ENCODE measurements at places on chromosomes 7 and 10.

DNA sequence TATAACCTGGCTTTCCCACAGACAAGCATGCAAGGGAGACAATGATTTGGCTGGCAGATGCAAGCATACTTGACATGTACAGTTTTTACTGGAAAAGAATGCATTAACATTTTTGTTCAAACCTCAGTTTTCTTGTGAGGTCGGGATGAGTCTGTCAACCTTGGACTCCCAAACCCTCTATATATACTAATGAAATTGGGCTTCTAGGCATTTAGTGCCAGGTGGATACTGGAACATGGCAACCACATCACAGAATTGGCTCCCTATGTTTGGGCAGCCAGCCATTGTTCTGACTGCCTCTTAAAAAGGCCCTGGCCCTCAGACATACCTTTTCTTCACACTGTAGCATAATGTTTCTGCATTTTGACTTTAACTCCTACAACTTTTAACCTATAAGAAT is 39.1 kb downstream of the CDK6 start:
- no peak for DNase-seq

- no peak for DNase-seq
Measured at GRCh38 chr10:1652151-1652550, 85.2 kb downstream of the ADARB2 start.

GRCh38 chr7:954330-955238 is at the start of gene ADAP1:
Gene ADAP1 (minus strand): TSS chr7:954680. CDS start chr7:954477, 203 bp downstream.
- peak; percentile 20 for DNase-seq

GRCh38 chr7:112882991-112883390 is 92.8 kb upstream of the TMEM168 start:
- DNase-seq, result no peak

GRCh38 chr7:27526611-27527347 is 135.9 kb downstream of the HIBADH start:
- DNase-seq, result no peak
